Posterior vena cava (tissue), 2 donors: ENCODE measurements at places on chromosomes 5 and 9. TPM values are rescaled to one million over a fixed set of nuclear protein-coding genes. Genes with fewer than 3 reads are reported as not detected.

C9 gene
- 0.19 TPM for total RNA-seq

MED7 gene
- 14.2 TPM for total RNA-seq

SPARC gene
- 2,416 TPM for total RNA-seq

GRCh38 chr5:132001647-132002561, 9.6 kb downstream of the ACSL6 start:
- peak; percentile 79 for DNase-seq

DNA sequence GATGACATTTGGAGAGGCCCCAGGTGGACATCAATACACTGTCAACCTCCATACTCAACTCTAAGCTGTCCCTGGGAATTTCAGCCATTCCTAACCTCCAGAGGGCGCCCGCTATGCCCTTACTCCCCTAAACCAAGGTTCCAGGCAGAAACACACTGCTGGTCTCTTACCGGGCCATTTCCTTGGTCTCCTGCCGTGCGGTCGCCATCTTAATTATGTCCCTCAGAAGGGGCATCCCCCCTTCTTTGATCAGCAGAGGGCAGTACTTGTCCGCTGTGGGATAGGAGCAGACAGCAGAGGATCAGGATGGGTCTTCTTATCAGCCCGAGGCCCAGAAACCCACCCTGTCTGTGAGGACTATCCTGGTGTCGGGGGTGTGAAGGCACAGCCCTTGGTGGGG, 9.3 kb upstream of the ZDHHC12 start:
- peak; percentile 87 for DNase-seq
